ENCODE measurements at places on chromosomes 4 and X.

DNA sequence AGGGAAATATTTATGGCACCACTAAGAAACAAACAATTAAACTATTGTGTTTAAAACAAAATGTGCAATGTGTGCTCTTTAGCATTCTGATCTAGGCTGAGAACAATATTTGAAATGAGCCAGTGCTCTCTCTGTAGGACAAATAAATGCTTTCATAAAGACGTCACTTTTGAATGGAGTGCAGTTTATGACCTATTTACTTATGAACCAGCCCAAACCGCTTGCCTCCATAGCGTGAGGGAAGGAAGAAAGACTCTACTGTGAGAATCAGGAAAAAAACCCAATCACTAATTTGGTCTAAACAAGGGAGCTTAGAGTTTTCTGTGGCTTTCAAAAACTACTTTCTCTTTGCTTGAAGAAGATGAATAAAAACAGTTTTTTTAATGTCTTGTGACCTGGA lies 39.4 kb downstream of the SAT1 start:
- no peak overlapping the region for H3K27ac ChIP-seq
- no peaks in the 10 kb centered on the region for H3K36me3 ChIP-seq
- no peaks in the 10 kb centered on the region for H3K27me3 ChIP-seq
- no peak overlapping the region for H3K4me3 ChIP-seq

DNA sequence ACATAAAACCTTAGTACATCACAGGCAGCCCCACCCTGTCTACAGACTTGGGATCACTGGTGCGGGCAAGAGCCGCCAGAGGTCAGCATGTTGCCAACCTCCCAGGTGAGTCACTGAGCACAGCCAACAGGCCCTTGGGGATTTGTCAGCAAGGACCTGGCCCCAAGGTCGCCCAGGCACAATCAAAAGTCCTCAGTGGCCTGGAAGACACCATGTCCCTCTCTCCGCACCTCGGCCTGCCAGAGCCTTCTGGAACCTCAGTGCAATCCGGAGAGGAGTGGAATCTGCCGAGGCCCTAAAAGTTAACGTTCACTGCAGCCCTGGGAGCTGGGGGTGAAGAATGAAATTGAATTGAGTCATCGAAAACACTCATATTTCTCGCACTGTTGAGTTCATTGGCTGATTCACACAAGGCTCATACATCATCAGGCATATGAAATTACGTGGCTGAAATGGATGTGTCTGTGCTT lies 74.3 kb downstream of the WFS1 start:
- peaks cover 57% of the 10 kb centered on the region for H3K27me3 ChIP-seq
- no peak overlapping the region for H3K27ac ChIP-seq
- H3K4me3 ChIP-seq, result no peak overlapping the region
- DNase-seq, result no peak

GRCh38 chr4:94127707-94128328 lies 79.8 kb upstream of the SMARCAD1 start:
- H3K27me3 ChIP-seq, result peaks cover 12% of the 10 kb centered on the region
- no peaks in the 10 kb centered on the region for H3K36me3 ChIP-seq
- H3K27ac ChIP-seq, result no peak overlapping the region

DNA sequence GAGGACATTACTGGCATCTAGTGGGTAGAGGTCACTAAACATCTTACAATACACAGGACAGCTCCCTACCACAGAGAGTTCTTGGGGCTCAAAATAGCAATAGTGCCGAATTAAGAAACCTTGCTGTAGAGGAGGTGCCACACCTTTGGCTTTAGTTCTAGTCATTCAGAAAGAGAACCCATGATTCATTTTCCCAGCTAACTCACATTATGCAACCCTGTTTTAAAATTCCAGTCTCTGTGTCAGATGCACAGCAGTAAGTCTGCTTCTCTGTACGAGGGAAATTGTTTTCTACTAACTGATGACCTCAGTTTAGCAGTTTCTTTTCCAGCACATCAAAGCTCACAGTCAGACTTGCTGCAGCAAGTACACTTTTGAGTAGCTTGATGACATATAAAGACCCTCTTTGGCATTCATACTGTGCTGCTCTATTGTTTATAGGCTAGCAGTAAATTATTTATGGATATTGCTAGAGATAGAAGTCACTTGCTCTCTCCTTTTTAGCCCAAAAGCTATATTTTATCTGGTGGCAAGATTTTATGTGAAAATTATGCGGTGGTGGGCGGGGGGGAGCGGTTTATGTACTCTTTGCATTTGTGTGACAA lies 487.8 kb upstream of the MAGEB18 start:
- no peaks in the 10 kb centered on the region for H3K27me3 ChIP-seq
- H3K4me3 ChIP-seq, result no peak overlapping the region
- no peaks in the 10 kb centered on the region for H3K4me1 ChIP-seq
- no peak for DNase-seq
- H3K36me3 ChIP-seq, result no peaks in the 10 kb centered on the region

DNA sequence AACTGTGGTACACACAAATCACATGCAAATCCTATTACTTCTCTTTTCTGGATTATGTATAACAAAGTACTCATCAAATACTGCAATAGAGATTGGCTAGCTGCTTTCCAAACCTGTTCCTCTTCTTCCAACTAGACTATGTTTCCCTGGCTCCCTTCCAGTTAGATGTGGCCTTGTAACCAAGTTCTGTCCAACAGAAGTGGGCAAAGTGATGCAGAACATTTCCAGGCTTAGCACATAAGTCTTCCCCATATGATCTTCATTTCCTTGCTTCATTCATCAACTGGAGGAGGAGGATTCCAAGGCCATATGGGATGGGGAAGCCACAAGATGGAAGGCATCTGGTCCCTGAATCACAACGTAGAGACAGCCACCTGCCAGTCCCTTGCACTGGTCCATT lies 8.0 kb downstream of the SLC9A7 start:
- no peak for DNase-seq
- no peaks in the 10 kb centered on the region for H3K36me3 ChIP-seq
- H3K27ac ChIP-seq, result no peak overlapping the region

DNA sequence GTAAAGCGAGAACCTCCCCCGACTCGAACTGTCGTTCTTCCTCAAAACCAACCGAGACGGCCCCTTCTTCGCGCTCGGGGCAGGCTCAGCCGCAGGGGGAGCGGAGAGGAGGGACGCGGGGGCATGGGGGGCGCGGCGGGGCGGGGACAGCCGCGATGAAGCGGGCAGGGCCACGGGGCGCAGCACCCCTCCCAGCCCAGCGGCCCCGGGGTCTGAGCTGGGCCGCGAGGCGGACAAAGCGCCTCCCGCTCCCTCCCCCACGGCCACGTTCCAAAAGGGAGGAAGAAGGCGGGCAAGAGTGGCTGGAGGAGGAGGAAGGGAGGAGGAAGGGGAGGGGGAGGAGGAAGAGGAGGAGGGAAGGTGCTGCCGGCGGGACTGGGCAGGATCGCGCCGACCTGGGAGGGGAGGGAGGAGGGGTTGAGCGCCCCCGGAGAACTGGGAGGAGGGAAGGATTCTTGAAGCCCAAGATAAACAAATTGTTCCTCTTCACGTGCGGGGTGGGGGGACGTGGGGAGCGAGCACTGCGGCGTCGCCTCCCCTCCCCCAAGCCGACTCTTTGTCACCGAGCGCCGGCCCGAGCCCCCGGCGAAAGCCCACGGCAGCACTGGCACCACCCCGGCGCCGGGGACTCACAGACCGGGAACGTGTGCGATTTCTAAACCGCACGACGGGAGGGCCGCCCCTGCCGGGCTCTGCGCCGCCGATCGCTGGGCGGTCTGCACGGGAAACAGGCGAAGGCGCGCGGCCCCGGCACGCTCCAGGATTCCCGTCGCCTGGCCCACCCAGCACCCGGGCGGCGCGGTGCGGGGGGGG lies 2.9 kb downstream of the MAML3 start:
- H3K4me1 ChIP-seq, result peaks cover 46% of the 10 kb centered on the region
- H3K27ac ChIP-seq, result peak overlapping the region; percentile 99

DNA sequence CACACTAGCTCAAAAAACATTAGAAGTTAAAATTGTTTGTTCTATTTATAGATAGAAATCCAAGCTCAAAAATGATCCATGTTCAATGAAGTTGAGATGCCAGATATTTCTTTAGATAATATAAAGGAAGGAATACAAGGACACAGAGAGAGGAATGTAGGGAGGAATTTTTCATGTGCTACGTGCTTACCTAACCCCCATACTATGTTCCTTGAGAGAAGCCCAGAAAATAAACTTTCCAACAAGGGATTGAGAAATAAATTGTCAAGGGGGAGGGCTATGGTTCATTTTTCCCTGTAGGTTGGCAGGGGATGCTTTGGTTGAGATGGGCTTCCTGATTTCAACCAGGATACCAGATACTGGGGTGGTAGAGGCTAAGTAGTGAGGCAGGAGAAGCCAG lies 15.6 kb upstream of the ADH5 start:
- H3K27ac ChIP-seq, result no peak overlapping the region
- no peaks in the 10 kb centered on the region for H3K36me3 ChIP-seq
- no peaks in the 10 kb centered on the region for H3K4me1 ChIP-seq
- no peaks in the 10 kb centered on the region for H3K27me3 ChIP-seq
- no peak overlapping the region for H3K4me3 ChIP-seq
- no peak for DNase-seq

GRCh38 chrX:9845578-9845952 lies 59.3 kb downstream of the SHROOM2 start:
- H3K36me3 ChIP-seq, result no peaks in the 10 kb centered on the region
- no peak overlapping the region for H3K27ac ChIP-seq
- H3K4me1 ChIP-seq, result no peaks in the 10 kb centered on the region

GRCh38 chrX:96837808-96838207 lies 45.9 kb upstream of the RPA4 start:
- no peaks in the 10 kb centered on the region for H3K36me3 ChIP-seq
- no peaks in the 10 kb centered on the region for H3K4me1 ChIP-seq
- DNase-seq, result no peak

DNA sequence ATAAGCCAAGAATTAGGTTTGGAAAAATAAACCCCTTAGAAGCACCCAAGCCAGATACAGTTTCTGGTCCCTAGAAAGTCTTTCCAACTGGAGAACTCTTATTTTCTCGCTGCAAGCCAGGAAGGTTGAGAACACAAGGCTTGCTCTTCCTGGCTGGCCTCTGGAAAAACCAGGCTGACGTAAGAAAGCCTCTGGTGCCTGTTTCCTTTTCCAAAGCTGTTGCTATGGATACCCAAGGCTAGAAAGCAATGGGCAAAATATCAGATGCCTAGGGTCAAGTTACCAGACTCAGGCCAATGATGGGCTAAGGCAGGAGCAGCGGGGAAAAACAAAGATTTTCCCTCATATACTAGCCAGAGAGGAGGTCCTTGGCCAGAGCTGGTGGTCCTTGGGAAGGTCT lies 281.6 kb downstream of the KLHL13 start:
- no peaks in the 10 kb centered on the region for H3K36me3 ChIP-seq
- no peak overlapping the region for H3K27ac ChIP-seq
- no peak overlapping the region for H3K4me3 ChIP-seq
- DNase-seq, result no peak
- no peaks in the 10 kb centered on the region for H3K27me3 ChIP-seq
- no peaks in the 10 kb centered on the region for H3K4me1 ChIP-seq

- no peak overlapping the region for H3K27ac ChIP-seq
- no peaks in the 10 kb centered on the region for H3K27me3 ChIP-seq
- H3K4me1 ChIP-seq, result no peaks in the 10 kb centered on the region
- no peak for DNase-seq
- no peaks in the 10 kb centered on the region for H3K36me3 ChIP-seq
- H3K4me3 ChIP-seq, result no peak overlapping the region
Measured at GRCh38 chr4:95742179-95742578, 97.7 kb upstream of the PDHA2 start.

DNA sequence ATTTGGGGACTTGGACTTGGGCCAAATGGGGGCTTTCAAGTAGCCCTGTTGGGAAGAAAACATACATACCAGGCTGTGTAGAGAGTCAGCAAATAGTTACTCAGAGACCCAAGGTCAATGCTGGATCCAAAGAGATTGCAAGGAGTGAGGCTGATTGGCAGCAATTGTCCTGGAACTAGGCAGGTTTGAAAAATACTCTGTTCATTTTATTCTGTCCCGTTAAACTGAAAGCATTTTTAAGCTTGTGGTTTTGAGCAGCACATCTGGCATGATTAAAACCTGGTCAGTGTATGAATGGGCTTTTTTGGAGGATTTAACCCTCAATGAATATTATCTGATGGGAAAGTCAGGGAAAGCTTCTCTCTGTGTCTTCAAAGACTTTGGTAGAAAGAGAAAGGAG lies 294.3 kb upstream of the BOD1L1 start:
- H3K4me1 ChIP-seq, result no peaks in the 10 kb centered on the region
- H3K4me3 ChIP-seq, result no peak overlapping the region
- no peak for DNase-seq
- H3K36me3 ChIP-seq, result no peaks in the 10 kb centered on the region
- no peak overlapping the region for H3K27ac ChIP-seq
- H3K27me3 ChIP-seq, result no peaks in the 10 kb centered on the region

DNA sequence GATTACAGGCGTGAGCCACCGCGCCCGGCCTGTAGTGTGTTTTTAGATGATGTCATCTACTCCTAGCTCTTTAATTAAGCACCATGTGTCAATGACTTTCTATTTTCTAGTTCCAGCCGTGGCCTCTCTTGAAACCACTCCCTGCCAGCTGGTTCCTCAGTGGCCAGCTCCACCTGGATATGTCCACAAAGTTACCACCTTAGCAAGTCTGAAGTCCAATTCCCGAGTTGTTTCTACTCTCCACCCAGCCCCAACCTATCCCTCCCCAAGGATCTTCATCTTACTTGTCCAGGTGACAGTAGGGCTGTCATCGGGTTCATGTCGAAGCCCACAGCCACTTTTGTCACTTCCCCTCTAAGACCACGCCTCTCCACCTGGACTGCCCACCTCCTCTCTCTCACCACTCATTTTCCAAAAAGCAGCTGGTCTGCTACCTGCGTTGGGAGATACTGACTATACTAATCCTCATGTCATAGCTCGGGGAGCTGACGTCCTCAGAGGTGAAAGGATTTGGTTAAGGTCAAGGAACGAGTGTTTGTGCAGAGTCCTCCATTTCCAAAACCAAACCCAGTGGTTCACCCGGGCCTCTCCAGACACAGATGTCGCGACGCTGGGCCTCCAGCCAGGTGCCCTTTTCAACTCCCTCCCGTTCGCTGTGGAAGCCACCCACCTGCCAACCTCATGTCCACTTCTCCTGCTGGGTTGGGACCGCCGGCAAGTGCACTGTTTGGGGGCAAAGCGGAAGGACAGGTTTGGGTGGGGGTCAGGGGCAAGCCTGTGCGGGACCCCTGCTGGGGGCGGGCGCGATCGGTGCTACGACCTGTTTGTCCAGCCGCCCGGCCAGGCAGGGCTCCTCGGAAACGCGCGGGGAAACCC lies 704 bp downstream of the FAM3A start:
- DNase-seq, result no peak
- H3K27ac ChIP-seq, result peak overlapping the region; percentile 94
- peak overlapping the region; percentile 78 for H3K4me3 ChIP-seq

- H3K27ac ChIP-seq, result no peak overlapping the region
- no peaks in the 10 kb centered on the region for H3K4me1 ChIP-seq
- H3K27me3 ChIP-seq, result no peaks in the 10 kb centered on the region
- no peak overlapping the region for H3K4me3 ChIP-seq
- no peak for DNase-seq
Measured at GRCh38 chr4:188867796-188868195, 728.6 kb downstream of the TRIML1 start.

- no peak for DNase-seq
- no peaks in the 10 kb centered on the region for H3K27me3 ChIP-seq
- no peak overlapping the region for H3K4me3 ChIP-seq
- H3K36me3 ChIP-seq, result no peaks in the 10 kb centered on the region
- no peaks in the 10 kb centered on the region for H3K4me1 ChIP-seq
- H3K27ac ChIP-seq, result no peak overlapping the region
Measured at GRCh38 chrX:71085900-71086299, 9.8 kb upstream of the FOXO4 start.
